ENCODE measurements at places on chromosomes 4 and X.

DNA sequence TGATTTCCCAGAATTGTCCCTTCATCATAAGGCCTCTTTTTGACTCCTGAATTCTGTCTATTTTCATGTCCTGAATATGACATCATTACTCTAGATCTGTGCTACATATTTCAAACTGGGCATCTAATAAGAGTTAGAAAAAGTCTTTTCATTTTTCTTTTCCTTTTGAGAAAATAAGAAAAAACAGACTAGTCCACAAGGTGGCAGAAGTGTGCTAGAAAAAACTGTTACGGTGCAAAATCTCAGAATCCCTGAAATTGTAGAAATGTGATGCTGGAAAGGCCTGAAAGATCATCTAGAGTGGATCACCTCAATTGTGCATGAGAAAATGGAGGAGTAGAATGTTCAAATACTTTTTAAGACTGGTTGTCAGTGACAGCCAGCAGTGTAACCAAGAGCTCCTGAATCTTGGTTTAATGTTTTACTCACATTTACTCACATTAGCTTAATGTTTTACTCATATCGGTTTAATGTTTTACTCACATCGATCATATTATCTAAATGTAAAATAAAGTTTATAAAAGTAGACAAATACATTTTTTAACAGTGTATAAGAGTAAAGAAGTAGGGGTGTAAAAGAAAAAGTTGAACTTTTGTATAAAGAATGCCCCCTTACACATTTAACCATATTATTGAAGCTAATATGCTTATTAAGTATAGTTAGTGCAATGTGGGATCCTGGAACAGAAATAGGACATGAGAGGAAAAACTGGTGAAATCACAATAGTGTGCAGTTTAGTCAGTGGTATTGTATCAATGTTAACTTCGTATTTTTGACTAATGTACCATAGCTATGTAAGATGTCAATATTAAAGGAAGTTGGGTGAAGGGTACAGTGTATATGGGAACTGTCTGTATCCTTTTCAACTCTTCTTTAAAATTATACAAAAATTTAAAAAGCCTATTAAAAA lies 15.2 kb downstream of the ASB11 start:
- no peak for DNase-seq

DNA sequence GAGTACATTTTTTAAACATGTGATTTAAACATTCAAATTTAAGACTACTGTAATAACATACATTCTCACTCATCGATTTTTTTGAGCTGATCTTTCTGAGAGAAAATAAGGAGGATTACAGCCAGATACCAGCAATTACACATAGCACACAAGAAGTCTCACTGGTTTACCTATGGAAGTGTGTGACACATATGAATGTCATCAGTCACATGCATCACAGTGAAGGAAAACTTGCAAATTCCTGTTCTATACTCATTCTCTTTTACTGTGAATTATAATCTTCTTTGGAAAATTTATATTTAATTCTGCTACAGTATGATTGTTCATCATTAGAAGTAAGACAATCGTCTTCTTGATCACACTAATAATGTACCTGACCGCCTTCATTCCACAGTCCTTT lies 21.3 kb upstream of the BMP2K start:
- no peak for DNase-seq

- no peak for DNase-seq
Observed at GRCh38 chr4:74021601-74022000, 16.9 kb downstream of the CXCL3 start.

GRCh38 chrX:104254442-104255115 lies at the start of gene ESX1:
ESX1 (minus strand) TSS chrX:104254933; CDS start chrX:104254849, 84 bp downstream.
- no peak for DNase-seq

GRCh38 chrX:138719396-138719795 lies 7.9 kb upstream of the FGF13 start:
- no peak for DNase-seq

GRCh38 chr4:156293657-156294297 lies 340.1 kb upstream of the CTSO start:
- DNase-seq, result no peak

GRCh38 chrX:105876658-105877057 lies 54.3 kb downstream of the NRK start:
- no peak for DNase-seq

DNA sequence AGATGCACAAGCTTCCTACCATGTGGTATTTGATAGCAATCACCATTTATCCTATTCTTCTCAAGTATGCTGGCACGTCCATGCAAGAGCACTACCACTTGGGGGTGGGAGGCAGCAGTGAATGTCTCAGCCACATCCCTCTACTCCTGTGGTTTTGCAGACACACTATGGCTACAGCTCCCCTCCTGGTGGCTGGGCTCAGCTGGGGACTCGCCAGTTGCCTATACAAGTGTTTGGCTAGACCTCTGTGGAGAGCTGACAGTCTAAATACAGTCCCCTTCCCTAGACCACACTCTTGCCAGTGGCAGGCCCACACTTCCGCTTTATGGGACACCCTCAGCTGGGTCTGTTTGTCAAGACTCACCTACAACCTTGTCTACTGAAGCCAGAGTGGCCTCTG lies 53.2 kb downstream of the ADGRA3 start:
- no peak for DNase-seq

- DNase-seq, result no peak
Observed at GRCh38 chr4:15781427-15782095, 3.4 kb downstream of the CD38 start.

DNA sequence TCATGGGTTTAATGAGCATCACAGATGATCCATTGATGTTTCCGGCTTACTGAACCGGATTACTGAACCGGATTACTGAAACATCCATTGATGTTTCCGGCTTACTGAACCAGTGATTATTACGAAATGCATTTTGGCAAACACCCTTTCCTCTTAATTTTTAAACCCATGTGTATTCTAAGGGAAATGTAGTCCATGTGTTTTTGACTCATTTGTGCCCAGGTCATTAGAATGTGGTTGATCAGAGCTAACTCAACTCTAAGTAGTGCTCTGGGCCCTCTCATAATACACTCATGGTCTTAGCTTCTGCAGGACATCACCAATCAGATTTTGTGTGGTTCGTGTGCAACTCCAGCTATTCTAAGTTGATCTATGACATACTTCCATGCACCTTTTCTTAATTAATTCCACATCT lies 141.6 kb downstream of the SPATA18 start:
- DNase-seq, result no peak

GRCh38 chrX:4754878-4755604 lies 1041.6 kb upstream of the PRKX start:
- DNase-seq, result no peak

- DNase-seq, result no peak
Observed at GRCh38 chrX:79444694-79445210, 77.6 kb upstream of the ITM2A start.

Data from 8988T (cell line).